HT1080 (cell line): ENCODE measurements at places on chromosomes 5 and 9. TPM values are rescaled to one million over a fixed set of nuclear protein-coding genes. Genes with fewer than 3 reads are reported as not detected.

DNA sequence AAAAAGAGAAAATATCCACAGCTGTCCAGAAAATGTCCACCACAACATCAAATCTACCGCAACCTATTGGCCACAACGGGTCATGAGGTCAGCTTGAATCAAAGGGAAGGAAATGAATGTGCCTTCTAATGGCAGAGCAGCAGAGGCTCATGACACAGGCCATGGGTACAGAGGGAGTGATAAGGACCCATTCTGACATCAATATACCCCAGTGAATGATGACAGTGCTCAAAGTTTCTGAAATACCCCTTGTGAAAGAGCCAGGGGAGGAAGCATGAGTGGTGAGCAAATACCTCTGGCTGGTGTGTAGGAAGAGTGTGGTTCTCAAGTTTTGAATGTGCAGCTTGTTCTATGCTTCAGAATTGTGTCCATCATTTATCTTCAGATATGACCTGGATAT, 348.2 kb downstream of the IRX1 start:
- DNase-seq = no peak

DNA sequence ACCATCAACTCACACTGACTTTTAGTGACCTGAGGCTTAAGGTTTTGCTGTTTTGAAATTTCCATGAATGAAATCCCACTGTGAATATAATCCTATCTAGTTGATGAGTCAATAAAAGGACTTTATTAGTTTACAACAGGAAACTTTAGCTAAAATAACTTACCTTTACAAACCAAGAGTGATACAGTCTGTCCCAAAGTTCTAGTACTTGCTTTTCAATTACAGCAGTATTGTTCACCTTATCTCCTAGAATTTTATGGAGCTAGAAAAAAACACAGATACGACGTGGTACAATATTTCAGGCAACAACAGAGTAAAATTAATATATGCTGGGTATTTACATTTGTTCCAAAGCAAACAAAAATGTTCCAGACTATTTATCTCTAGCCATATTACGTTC, 46.9 kb upstream of the CTNNAL1 start:
- no peak for DNase-seq

DNA sequence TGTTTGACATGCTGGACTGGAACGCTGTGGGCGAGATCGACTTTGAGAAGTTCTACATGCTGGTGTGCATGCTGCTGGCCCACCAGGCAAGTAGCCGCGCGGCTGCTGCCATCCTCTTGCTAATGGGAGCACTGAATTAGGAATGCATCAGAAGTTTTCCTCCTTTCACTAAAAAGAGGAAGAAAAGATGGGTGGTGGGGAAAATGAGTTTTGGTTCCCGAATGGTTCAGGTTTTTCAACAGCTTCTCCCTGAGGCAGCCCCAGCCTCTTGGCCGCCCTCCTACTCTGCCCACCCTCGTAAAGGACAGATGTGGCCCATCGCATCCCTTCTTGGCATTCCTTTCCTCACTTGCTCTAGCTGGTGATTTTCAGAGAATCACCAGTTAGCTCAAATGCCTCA, 5.5 kb downstream of the EFCAB9 start:
- no peak for DNase-seq

The AGTPBP1 gene
- total RNA-seq = 8.6 and 10.2 TPM in 2 replicates

The MYOZ3 gene
- total RNA-seq = not detected in 2 replicates

The PCDHB7 gene
- total RNA-seq = 0.05 TPM in 1 of 2 replicates, not detected in the other

The AFAP1L1 gene
- 0.77 and 0.98 TPM in 2 replicates for total RNA-seq
